Fibroblast of skin of left biceps (primary cell): ENCODE measurements at places on chromosomes 6 and 20.

DNA sequence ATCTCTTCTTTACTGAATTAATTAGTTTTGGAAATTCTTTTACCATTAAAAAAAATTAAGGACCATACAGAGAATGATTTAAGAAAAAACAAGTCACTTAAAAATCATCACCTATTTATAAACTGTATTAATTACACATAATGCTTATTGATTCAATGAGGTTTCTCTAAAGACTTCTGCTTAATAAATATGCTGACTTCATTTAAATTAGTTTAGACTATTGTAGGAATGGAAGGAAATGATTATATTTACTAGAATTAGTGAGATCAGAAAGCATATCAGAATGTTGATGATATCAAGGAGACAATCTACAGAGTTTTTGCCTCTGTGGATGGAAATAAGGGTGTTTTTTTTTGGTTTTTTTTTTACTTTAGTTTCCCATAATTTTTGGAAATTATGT, 34.6 kb upstream of the SMIM28 start:
- DNase-seq = no peak

DNA sequence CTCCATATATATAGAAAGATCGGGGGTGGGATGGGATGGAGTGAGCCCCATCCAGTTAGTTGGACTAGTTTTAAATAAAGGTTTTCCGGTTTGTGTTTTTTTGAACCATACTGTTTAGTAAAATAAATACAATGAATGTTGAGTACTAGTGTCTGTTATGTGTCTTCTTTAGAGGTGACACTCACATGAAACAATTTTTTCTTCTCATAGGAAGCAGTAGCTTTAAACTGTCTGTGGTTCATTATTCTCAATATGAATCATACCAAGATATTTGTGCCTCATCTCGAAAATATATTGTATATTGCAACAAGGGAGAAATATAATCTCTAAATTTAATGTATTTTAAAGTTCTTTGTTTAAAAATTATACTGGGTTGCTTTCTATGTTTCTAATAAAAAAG, 33.4 kb downstream of the HSF2 start:
- DNase-seq = no peak

DNA sequence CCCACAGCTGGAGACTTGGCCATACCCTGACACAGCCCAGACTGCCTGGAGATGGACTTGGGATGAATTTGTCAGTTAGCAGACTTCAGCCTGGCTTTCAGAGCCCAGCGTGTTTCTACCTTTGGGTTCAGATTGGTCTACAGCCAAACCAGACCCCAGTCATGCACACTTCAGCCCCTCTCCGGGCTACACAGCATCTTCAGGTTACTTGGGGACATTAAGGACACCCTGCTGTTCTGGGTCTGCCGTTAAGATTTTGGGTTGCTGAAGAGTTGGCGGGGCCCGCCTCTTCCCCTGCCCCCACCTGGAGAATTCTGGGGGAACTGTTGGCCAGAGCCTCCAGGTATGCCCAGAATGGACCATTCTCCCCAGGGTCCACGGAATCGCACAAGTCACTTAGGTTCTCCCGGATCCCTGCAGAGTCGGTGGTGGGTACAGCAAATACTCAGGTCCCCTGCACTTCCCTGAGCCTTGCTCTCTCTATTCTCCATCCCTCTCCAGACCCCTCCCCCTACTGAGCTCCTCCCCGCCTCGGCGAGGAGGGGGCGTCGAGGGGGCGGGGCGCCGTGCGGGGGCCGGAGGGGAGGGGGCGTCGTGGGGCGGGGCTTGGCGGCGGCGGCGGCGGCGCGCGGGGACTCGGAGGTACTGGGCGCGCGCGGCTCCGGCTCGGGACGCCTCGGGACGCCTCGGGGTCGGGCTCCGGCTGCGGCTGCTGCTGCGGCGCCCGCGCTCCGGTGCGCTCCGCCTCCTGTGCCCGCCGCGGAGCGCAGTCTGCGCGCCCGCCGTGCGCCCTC, at the start of gene PTK7:
PTK7 (plus strand) TSS at position 645 of the 794 bp plus-strand sequence. CDS start 175 bp downstream, outside the sequence.
- no peak for DNase-seq

DNA sequence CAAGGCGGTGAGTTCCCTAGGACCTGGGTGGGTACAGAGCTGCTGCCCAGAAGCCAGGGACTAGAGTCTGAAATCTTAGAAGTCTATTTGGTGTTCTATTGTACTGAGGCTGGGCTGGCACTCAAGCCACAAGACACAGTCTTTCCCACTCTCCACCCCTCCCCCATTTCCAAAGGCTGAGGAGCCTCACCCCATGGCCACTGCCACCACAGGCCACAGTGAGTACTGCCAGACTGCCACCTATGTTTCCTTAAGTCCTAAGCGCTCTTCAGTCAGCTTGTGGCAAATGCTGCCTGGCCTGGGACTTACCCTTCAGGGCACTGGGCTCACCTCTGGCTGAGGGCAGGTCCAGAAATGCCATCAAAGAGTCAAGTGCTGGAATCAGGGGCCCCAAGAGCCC, 469.3 kb downstream of the HAO1 start:
- no peak for DNase-seq

DNA sequence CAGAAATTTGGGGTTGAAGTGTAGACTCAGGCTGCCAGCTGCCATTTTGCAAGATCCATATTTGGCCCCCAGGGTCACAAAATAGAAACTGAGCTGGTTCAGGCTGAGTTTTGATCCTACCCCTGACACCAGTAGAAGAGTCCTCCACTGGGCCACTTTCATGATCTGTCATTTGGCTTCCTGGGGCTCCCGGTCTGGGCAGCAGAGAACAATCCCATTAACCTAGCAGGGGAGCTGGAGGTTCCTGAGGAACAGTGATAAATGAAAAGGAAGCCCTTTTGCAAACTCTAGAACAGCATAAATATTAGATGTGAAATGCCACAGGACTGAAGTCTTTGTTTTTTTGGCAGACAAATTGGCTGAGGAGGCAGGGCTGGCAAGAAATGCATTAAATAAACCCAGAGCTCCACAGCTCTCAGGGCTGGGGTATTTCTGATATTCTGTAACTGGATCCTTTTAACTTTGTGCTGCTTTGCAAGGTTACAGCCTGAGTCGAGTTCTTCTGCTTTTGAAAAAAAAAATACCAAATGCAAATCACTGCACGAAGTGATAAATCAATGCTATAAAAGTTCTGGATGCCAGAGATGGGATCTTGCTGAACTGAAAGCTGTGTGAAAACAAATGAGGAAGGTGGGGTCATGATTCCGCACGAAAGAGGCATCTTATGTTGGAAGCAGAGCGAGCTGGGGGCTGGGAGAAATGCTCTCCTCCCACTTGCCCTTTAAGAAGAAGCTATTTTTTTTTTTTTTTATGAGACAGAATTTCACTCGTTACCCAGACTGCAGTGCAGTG, 64.4 kb downstream of the SULF2 start:
- peak; percentile 71 for DNase-seq

- peak; percentile 89 for DNase-seq
Measured at GRCh38 chr6:24743265-24743943, 24.4 kb upstream of the C6orf62 start.

GRCh38 chr20:51899674-51900073, 97.4 kb upstream of the SALL4 start:
- no peak for DNase-seq

DNA sequence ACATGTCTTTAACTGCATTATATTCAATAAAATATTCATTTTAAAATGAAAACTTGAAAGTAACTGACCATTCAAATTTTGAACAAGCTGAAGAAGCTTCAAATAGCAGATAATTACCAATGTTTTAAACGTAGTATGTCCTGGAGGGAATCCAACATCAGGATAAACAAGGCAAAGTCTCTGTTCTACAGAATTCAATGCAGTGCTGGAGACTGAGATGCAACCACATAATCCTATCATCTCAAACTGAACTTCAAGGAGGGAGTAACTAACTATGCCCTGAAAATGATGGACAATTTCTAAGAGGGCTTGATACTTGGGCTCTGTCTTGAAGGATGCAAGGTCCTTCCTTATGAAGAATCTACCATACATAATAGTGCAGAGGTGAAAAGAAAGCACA, 100.7 kb downstream of the PRKN start:
- DNase-seq = no peak

DNA sequence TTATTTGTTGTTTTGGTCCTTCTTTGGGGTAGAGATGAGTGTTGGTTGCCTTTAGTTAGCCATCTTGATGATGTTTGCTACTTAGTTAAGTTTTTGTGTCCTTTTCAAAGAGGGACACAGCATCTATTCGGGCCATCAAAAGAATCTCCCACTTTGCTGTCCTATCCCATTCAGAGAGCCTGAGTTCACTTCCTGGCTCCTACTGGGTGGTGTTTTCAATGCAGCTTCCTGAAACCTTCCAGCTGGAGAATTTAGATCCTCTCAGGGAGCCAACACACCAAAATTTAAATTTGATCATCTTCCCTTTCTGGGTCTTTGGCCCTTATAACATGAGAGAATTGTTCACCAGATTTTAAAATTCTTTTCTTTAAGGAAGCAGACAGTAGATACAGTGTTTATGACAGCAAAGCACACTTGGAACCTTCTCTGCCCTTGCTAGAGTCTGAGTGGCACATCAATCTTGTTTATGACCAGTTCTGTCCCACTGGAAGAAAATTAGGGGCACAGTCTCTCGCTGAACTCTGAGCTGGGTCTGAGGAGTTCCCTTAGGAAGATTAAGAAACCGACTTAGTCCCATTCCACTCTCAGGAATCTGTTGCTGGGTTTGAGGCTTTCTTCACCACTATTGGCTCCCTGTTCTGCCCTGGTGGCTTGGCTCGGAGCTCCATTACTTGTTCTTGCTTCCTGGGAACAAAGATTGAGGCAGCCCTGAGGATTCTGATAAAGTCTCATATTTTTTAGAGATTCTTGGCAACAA, 115.5 kb downstream of the CCDC170 start:
- no peak for DNase-seq

- no peak for DNase-seq
Measured at GRCh38 chr6:1689141-1689540, 79.4 kb downstream of the FOXC1 start.

- no peak for DNase-seq
Measured at GRCh38 chr20:51354191-51354768, 188.2 kb downstream of the NFATC2 start.

DNA sequence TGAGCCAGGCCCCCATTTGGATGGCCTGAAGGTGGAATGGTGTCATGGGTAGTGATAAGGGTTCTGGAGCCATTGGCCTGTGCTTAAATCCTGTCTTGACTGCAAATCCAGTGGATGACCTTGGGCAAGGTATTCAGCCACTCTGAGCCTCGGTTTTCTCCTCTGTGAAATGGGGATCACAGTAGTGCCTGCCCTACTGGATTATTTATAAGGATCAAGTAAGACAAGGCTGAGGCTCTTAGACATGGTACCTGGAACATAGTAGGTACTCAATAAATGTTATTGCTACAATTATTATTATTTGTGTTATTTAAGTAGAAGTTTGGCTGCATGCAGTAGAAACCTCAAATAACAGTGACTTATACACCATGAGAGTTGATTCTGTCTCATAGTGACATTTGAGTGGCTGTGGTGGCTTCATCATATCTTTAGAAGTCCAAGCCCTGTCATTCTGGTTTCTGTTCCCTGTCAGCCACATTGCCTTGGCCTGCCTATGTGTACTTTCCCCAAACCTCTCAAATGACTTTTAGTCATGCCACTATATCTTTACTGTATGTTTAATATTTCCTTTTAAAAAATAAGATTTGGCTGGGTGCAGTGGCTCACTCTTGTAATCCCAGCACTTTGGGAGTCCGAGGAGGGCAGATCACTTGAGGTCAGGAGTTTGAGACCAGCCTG, 37.6 kb upstream of the CHMP4B start:
- DNase-seq = no peak

GRCh38 chr6:158219228-158219627, 51.1 kb downstream of the GTF2H5 start:
- DNase-seq = peak; percentile 87

DNA sequence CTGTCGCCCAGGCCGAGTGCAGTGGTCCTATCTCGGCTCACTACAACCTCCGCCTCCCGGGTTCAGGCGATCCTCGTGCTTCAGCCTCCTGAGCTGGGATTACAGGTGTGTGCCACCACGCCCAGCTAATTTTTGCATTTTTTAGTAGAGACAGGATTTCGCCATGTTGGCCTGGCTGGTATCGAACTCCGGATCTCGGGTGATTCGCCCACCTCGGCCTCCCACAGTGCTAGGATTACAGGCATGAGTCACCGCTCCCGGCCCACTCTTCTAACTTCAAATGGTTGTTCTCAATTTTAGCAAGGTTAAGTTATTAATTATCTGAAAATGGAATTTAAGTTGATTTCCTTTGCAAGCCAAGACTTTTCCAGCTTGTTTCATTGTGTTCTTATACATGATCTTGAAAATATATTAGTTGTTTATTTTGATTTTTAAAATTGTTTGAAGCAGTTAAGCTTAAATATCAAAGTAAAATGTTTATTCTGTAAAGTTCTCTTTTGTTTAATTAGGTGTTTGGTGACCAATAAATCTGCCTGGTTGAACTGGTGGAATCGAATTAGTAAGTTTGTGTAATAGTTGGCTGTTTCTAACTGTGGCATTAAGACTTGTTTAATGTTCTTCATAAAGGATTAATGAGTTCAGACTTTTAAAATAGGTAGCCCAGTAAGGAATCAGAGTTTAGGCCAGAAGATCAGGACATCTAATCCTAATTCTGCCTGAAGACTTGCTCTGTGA, 2.3 kb downstream of the PM20D2 start:
- no peak for DNase-seq
